ENCODE measurements at places on chromosomes 1 and 21.
A peak's percentile ranks its signal among the peaks of the same experiment; 100 is the strongest.

GRCh38 chr1:224524679-224525078, 90.1 kb upstream of the WDR26 start:
- no peak for DNase-seq

DNA sequence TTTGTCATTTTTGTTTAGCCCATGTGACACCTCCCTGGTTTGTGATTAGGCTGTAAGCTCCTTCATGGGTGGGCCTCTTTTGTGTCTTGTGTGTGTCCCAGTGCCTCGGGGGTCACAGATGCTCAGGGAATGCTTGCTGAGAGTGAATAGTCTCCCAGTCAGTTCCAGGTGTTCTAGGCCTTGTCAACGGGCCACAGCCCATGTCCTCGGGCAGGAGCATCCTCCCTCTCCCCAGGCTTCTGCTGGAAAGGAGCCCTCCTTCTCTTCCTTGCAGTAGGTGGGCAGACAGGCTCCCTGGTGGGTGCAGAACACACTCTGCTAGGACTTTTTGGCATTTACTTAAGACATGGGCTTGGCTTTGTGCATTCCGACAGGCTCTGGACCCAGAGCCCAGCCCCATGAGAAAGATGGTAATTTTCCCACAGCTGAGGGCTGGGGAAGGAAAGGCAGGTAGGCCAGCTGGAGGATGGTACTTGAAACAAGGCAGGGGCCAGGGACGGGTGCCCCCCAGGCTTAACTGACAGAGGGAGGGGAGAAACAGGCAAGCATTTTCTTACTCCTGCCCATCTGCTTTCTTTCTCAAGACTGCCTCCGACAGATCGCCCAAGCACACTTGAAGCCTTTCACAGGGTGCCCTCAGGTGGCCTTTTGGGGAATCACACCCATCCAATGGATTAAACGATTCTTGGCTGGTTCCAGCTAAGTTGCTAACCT, 7.1 kb upstream of the CPLANE2 start:
- DNase-seq, result peak; percentile 72

- peak; percentile 39 for DNase-seq
Measured at GRCh38 chr1:29123053-29123886, 433 bp downstream of the TMEM200B start.

DNA sequence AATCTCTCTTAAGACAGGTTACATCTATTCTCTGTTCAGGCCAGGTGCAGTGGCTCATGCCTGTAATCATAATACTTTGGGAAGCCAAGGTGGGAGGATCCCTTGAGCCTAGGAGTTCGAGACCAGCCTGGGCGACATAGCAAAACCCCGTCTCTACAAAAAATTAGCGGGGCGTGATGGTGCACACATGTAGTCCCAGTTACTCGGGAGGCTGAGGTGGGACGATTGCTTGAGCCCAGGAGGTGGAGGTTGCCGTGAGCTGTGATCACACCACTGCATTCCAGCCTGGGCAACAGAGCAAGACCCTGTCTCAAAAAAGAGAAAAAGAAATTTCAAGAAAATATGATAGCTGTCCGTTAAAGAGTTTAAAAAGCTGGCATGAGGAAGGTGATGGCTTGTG, 43.0 kb downstream of the UBE4B start:
- DNase-seq, result no peak

DNA sequence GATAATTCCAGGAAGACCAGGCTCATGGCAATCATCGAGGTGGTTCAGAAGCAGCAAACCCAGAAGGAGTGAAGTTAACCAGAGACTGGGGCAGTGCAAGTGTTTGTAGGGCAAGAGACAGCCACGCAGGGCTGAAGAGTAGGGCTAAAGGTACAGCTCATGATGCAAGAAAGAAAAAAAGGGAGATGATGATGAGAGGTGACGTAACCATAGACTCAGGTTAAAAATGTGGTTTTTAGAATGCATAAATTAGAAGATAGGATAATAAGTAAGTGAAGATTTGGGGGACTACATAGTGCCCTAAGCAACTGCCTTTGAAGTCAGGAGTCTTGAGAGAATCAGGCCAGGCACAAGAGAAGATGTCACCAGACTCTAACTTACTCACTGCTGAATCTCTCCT, 333 bp downstream of the LCE7A start:
- no peak for DNase-seq

- DNase-seq, result no peak
Measured at GRCh38 chr1:40894455-40894854, 32.3 kb upstream of the CITED4 start.

- DNase-seq, result no peak
Measured at GRCh38 chr1:43405219-43405875, 15.6 kb downstream of the SZT2 start.

GRCh38 chr1:48526008-48526710, 54.2 kb upstream of the SPATA6 start:
- no peak for DNase-seq

DNA sequence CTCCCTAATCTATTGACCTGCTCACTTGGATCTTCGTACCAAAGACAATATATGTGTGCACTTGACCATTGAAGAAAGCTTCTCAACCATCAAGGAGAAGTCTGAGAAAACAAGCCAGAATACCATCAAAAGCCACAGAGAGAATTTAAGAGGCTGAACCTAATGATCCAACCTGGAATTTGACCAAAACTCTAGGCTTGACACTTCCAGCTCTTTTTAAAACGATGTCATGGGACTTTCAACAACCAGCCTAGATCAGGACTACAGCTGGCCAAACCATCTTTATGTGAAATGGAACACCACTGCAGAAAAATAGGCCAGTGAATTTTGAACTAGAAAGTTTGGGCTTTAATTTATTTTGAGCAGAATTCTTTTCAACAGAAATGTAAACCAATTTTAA, 444.4 kb downstream of the LTN1 start:
- DNase-seq, result no peak

GRCh38 chr1:162218975-162219374, 149.5 kb downstream of the NOS1AP start:
- DNase-seq, result no peak

DNA sequence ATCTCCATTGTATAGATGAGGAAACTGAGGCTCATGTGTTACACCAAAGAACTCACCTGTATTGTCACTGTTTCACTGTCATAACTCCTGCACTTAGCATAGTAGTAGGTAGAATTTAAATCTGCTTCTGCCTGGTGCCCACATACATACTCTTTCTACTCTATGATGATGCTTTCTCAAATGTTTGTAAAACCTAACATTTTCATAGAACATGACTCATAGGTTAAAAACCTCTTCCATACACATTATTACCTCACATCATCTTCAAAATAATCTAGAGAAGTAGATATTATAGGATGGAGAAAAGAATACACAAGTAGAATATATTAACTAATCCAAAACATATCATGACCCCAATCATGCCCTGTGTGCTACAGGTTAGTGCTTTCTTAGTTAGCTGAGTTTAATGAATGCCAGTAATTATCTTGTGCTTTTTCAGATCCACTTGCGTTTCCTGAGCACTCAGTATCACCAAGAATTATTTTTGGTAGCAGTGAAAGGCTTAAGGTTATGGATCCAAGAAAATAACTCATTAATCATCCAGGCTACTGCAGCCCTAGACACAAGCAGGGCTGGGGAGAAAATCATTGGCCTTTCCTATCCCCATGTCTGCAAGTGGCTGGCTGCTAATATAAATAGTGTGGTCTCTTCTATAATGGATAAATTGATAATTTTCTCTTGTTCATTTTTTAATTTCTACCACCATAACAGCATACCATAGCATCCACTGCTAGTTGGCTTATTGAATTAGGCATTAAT, 156.9 kb downstream of the LRRC40 start:
- DNase-seq, result no peak

DNA sequence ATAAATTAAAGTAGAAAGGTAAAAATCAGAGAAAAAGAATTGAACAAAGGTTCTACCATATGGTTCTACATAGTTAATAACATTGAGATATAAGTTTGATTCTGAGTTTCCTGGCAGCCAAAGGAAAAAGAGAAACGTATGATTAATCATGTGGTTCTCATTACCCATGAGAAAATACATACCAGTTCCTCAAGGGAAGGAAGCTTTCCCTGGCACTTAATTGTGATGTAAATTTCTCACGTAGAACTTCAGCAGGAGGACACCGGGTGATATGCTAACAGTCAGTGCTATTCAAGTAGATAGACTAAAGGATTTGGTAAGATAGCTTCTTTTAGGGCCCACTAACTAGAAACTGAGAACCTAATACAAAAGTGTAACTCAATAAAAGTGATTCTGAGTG, 218.5 kb downstream of the NFIA start:
- no peak for DNase-seq

DNA sequence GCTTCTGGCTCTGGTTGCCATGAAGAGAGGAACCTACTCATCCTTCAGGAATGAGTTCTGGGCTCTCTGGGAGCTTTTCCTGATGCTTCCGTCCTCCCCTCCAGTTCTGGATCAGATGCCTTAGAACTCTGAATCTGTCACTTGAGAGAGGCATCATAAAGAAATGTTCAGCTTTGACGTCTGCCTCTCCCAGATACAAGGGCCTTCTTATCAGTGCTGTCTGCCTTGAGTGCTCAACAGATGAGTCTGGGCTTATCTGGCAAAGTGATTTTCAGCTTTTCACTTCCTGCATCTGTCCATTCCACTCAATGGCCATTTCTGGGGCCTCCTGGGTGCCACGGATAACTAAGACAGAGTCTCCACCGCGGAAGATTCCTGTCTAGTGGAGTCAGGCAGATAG, 12.3 kb upstream of the OTUD3 start:
- no peak for DNase-seq

GRCh38 chr1:185442050-185442449, 125.0 kb upstream of the IVNS1ABP start:
- DNase-seq, result no peak

- no peak for DNase-seq
Measured at GRCh38 chr1:77065693-77066342, 153.4 kb downstream of the PIGK start.

DNA sequence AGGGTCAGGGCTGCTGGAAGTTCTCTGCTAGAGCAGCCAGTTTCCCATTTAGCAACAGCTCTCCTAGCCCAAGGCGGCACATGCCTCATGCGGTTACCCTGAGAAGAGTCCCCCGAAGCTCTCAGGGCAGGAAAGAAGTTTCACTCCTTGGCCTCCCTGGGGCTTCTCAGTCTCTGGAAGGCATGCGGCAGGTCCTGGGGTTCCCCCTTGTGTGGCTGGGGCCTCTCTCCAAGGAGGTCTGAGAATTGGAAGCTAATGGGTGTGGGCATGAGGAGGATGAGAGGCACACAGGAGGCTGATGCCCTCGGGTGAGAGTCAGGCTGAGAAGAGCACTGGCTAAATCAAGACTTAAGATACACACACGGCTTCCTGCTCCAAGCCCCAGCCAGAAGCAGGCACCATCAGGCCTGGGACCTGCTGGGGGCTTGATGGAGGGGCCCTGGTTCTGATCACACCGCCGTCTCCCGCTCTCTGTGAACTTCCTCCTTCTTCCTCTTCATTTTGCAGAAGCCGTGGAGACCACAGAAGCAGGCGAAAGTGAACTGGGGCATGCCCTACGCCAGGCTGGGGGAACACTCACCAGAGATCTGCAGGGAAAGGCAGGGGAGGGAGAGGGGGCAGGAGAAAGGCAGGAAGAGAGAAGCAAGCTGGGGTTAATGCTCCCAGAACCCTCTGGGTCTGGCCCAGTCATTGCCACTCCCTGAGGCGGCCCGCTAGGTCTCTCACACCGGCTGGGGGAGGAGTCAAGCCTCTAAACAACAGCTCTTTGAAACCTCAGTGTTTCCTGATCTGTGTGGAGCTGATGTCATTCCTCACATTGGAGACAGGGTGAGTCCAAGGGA, 15.1 kb downstream of the BLACAT1 start:
- peak; percentile 56 for DNase-seq

- no peak for DNase-seq
Measured at GRCh38 chr21:17726047-17726829, 92.9 kb downstream of the C21orf91 start.

GRCh38 chr1:59144959-59145358, 151.9 kb upstream of the FGGY start:
- no peak for DNase-seq

GRCh38 chr1:233282582-233282886, 13.0 kb downstream of the PCNX2 start:
- no peak for DNase-seq

DNA sequence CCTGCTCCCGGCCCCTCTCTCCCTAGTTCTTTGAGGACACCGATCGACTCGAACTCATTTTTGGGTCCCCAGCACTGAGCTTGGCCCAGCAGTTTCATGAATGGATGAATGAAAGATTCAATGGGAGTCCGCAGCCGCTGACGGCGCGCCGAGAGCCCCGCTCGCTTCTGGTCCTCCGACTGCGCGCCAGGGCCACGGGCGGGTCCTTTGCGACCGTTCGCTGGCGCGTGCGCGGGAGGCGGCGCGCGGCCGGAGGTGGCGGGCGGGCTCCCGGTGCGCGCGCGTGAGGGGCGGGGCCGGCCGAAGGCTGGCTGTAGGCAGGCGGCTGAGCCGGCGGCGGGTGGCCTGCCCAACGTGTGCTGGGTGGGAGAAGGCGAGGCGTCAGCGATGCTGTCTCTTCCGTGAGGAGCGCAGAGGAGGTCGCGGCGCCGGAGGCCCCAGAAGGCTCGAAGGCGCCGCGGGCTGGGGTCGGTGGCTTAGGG, at the start of gene MAST2:
TSS of gene MAST2 (plus strand) at position 314 of the 482 bp plus-strand sequence. CDS start 284 bp downstream, outside the sequence.
- peak; percentile 70 for DNase-seq

DNA sequence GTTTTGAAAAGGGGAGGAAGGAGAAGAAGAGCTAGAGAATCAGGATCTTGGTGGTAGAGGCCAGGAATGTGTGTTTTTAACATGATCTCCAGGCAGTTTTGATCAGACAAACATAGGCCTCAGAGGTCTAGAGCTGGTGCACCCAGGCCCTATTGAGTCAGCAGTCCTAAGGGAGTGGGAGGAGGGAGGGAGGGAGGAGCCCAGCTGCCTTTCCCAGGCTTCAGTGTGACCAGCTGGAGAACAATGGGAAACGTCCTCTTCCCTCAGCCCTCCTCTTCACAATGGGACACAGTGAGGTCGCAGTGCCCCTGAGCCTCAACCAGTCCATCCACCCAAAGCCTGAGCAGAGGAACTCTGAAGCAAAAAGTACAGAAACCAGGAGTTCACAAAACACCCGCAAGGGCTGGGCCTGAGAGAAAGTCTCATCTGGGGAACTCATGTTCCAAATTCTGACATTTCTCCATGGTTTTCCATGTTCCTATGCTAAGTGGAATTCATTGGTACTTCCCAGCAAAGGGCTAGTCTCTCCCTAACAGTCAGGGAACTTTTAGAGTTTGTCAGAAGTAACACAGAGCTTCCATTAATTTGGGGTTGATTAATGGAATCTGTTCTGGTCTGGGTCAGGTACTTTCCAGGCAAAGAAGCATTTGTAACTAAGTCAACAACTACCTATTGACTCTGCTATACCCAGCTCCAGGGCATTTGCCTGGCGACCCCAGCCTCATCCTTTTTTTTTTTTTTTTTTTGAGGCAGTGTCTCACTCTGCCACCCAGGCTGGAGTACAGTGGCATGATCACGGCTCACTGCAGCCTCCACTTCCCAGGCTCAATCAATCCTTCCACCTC, 37.5 kb downstream of the ELAPOR1 start:
- DNase-seq, result no peak

GRCh38 chr1:209073879-209074278, 509.6 kb upstream of the CAMK1G start:
- no peak for DNase-seq

GRCh38 chr1:42904434-42904833, 54.2 kb downstream of the SLC2A1 start:
- DNase-seq, result no peak
